Renal cortex interstitium (tissue), 15 donors: ENCODE measurements at places on chromosomes 5 and 9.

GRCh38 chr5:137071931-137072330 lies 427.2 kb downstream of the SPOCK1 start:
- DNase-seq: no peak

DNA sequence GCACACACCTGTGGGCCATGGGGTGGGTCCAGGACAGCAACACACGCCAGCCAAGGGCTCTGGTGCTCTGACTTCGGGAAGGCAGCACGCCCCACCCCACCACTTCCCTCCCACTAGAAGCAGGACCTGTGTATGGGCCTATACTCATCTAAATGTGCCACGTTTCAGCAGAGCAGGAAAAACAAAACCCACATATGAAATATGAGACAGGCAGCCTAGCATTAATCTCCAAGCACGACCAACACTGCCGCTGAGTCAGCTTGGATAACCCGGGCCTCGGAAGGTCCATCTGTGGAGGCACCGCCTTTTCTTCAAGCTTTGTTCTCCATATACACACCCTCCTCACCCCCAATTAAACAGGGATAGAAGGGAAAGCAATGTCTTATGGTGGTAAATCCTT lies 203.1 kb downstream of the ROR2 start:
- no peak for DNase-seq

DNA sequence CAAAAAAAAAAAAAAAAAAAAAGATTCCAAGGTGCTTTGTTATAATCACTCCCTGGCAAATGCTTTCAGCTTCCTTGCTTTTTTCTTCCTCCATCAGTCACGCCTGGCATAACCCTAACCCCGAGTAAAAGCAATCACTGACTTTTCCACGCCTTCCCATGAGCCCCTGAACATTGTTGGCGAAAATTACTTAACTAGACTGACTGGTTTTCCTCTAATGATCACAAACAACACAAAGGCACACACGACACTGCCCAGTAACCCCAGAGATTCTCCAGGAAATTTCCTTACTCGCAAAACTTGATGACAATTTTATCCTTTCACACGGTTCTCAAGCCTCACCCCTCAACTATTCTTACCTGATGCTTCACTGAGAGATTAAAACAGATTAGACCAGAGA lies 11.4 kb upstream of the PTGR1 start:
- peak; percentile 73 for DNase-seq

DNA sequence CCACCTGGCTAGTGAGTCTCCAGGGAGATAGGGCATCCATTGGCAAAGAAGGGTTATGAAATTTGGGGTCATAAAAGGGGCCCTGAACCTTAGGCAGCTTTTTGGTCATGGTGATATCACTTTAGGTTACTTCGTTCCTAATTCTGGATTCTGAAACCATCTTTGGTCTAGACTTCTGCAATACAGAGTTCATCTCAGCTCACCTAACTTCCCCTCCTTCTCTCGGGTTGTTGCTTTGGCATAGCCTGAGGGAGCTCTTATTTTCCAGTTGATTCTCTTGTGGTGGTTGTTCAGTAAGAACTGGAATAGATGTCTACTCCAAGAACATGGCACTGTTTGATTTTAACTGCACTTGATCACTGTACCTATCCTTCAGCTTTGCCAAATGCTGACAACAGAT lies 148.9 kb upstream of the RUSC2 start:
- DNase-seq: no peak

DNA sequence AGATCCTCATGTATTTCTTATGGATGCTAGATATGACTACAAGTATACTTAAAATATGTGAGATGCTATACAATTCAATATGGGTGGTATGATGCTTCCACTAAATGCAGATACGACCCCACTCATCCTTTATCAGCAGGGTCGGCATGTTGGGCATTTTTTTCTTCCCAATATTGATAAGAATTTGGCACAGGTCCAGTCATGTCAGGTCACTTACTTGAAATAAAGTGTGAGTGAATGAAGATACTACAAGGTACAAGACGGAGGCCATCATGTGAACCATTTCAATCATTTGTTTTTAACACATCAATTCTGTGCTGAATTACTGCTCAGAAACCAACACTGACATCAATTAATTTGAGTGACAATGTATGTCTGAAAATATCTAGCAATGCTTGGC lies 146.9 kb upstream of the GNA14 start:
- no peak for DNase-seq

- no peak for DNase-seq
These were observed 29.2 kb downstream of the NR2F1 start for GRCh38 chr5:93611976-93612854.

- DNase-seq: no peak
These were observed 27.9 kb downstream of the COL5A1 start for GRCh38 chr9:134669399-134669955.

- no peak for DNase-seq
These were observed 26.7 kb upstream of the ZNF300 start for GRCh38 chr5:150931368-150931965.

- DNase-seq: no peak
These were observed 36.2 kb upstream of the REEP2 start for GRCh38 chr5:138402640-138403039.

GRCh38 chr9:137117269-137117731 lies 2.8 kb upstream of the DPP7 start:
- DNase-seq: no peak

DNA sequence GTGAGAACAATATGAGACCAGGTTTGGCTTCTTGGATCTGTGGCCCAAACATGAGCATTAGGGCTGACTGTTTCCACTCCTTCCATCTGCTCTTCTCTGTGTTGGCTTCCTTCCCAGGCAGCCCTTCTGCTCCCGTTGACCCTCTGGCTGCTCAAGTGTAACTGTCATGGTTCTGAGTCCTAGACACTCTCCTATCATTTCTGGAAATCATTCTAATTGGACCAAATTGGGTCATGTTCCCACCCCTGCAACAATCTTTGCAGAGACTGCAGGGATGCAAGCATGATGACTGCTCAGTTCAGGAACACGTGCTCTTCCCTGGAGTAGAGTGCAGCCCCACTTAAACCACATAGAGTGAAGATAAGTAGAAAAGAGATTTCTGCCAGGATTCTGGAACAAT lies 741.4 kb downstream of the TAF11L14 start:
- no peak for DNase-seq

DNA sequence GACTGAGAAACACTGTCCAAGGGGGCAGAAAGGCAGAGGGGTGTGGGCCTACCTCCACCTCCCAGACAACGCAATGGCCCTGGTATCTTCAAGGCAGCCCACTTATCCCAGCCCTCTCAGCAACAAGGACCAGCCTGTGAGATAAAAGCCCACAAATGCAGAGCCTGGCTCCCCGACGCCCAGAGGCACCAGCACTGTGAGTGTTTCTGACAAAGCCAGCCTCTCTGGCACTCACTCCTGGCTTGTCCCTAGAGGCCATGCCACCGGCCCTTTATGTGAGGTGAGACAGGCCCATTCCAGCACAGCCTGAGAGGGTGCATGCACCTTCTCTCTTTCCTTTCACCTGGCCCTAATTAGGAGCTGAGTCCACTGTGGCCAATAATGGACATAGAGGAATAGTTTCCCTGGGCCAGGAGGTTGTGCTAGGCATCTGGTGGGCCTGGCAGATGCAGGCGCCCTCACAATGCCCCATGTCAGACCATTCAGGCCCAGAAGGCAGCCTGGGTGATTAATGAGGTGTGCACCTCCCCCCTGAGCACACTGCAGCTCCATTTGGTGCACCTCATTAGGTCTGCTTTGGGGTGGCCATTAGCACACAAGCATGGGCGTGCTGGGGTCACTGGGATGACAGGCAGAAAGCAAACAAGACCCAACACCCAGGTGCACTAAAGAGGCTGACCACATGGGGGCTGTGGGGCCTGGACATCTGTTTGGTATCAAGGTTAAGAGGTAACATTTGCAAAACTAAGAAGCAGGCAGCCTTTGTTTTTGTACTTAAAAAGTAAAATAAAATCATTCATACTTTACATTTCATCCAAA lies 176.0 kb downstream of the MED10 start:
- DNase-seq: no peak

DNA sequence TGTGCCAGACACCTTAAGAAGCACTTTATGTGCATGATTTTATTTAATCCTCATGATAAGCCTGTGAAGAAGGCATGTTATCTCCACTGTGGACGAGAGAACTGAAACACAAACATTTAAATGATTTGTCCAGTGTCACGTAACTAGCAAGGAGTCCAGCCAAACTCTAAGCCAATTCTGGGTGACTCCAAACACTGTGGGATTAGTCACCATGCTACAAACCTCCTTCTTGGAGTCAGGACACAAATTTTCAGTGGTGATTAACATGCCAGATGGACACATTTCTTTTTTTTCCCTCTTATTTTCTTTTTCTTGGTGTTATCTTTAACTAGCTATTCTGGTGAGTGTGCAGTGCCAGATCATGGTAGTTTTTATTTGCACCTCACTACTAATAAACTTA lies 316.8 kb downstream of the NDUFS4 start:
- DNase-seq: no peak

DNA sequence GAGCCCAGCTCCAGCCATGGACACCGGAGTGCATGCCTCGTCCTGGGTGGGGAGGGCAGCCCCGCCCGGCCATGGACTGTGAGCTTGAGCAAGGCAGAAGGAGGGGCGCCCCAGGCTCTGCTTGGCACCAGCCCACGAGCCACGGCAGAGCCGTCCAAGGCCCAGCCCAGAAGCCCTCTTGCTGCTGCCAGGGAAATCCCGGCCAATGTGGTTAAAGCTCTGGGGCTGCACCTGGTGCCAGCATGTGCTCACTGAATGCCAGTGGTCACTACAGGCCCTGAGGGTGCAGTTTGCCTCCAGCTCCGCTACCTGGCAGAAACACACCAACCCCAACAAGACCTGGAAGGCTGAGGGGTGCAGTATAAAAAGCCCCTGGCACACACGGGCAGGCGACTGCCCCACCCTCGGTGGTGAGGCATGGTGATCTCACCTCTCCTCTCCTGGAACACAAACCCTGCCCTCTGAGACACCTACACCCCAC lies 11.8 kb downstream of the BRD3 start:
- no peak for DNase-seq

GRCh38 chr5:80190960-80191359 lies 64.9 kb downstream of the SERINC5 start:
- DNase-seq: no peak

GRCh38 chr5:10793785-10794184 lies 32.8 kb upstream of the DAP start:
- DNase-seq: no peak
